Nephron progenitor cell (in vitro differentiated cells): ENCODE measurements at places on chromosomes 4 and X.
A peak's percentile ranks its signal among the peaks of the same experiment; 100 is the strongest.

GRCh38 chr4:118034053-118034785, at the start of gene NDST3:
Gene NDST3, plus strand, starts transcription at chr4:118034486. Its CDS starts 19,425 bp downstream, at chr4:118053911.
- peak; percentile 62 for DNase-seq

- DNase-seq, result no peak
These were observed 61.1 kb downstream of the PPARGC1A start for GRCh38 chr4:23828779-23829178.

GRCh38 chr4:69321153-69321729, 41.0 kb downstream of the UGT2B28 start:
- DNase-seq, result no peak

- DNase-seq, result no peak
These were observed 345.3 kb upstream of the TENM3 start for GRCh38 chr4:181897935-181898334.

DNA sequence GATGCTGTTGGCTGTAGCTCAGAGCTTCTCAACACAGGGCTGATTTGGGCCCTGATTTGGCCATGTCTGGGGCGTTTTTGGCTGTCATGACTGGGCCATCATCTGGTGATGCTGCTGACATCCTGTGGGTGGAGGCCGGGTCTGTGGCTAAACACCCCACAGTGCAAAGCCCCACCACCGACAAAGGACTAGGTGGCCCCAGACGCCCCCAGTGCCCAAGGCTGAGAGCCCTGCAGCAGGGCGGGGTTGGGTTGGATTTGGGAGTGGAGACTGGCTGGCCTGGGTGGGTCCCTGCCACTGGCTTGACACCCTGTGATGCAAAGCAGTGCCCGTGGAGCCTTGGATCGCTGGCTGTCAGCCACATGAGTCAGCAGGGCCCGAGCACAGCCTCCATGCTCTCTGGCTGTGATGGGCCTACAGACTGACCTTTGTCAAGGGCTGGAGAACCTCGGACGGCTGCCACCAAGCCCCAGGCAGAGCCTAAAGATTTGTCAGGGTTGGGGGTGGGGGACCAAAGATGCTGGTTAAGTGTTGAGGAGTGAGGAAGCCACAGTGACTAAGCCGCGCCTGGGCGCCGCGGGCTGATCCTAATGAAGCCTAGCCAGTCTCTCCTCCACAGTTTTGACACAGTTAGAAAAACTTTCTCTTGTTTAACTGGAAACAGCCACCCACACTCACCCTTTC, 28.3 kb downstream of the CYTL1 start:
- no peak for DNase-seq

DNA sequence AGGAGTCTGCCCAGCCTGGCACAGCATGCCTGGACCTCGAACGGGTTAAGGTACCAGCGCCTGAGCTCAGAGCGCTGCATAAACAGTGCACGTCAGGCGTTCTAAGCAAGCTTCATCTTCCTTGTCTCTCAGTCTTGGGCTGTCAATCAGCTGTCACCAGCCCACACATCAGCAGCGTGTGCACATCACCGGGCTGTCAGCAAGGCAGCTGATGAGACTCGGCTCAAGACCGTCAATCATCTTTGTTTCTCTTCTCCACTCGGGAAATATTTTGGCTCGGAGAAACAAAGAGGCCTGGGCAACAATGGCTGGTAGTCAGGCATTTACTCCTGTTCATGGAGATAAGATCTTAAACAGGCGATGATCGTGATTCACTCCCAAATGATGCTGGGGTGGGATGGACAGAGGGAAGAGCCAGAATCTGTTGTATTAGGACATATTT, 141.3 kb downstream of the LDB2 start:
- DNase-seq, result no peak

DNA sequence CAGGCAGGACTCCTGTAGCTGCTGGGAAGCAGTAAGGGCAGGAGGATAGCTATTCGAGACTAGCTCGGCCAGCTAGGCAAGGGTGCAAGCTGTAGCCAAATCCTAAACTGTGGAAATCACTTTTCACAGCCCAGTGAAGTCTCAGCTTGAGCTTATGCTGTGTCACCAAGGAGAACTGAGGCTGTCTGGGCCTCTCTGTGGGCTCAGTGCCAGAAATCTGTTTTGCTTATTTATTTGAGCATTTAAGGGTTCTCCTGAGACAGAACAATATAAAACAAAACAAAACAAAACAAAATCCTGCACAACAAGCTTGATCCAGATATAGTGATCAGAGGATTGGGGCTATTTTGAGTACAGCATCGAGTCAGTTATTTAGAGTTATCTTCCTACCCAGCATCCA, 97.5 kb downstream of the FANCB start:
- no peak for DNase-seq
